ENCODE measurements at places on chromosomes 16 and 17. TPM values are rescaled to one million over a fixed set of nuclear protein-coding genes. Genes with fewer than 3 reads are reported as not detected.

SYCE1L gene
- total RNA-seq, result 4.1 TPM

KCNJ18 gene
- total RNA-seq, result not detected

NOMO2 gene
- 142 TPM for total RNA-seq

TNP2 gene
- not detected for total RNA-seq

SLC2A4 gene
- total RNA-seq, result 0.63 TPM

OR4D1 gene
- total RNA-seq, result 0.11 TPM

LSM12 gene
- 49.5 TPM for total RNA-seq

MYO18A gene
- total RNA-seq, result 27.8 TPM

IRX6 gene
- 0.63 TPM for total RNA-seq

TEKT5 gene
- 0.50 TPM for total RNA-seq

BCL6B gene
- total RNA-seq, result not detected

KRT40 gene
- not detected for total RNA-seq

UTS2R gene
- total RNA-seq, result not detected

Data from osteocyte (in vitro differentiated cells).